HCT116 (cell line): ENCODE measurements at places on chromosomes 12 and 14.

- no peak for DNase-seq
Observed at GRCh38 chr12:227923-228845, 14.2 kb upstream of the SLC6A12 start.

DNA sequence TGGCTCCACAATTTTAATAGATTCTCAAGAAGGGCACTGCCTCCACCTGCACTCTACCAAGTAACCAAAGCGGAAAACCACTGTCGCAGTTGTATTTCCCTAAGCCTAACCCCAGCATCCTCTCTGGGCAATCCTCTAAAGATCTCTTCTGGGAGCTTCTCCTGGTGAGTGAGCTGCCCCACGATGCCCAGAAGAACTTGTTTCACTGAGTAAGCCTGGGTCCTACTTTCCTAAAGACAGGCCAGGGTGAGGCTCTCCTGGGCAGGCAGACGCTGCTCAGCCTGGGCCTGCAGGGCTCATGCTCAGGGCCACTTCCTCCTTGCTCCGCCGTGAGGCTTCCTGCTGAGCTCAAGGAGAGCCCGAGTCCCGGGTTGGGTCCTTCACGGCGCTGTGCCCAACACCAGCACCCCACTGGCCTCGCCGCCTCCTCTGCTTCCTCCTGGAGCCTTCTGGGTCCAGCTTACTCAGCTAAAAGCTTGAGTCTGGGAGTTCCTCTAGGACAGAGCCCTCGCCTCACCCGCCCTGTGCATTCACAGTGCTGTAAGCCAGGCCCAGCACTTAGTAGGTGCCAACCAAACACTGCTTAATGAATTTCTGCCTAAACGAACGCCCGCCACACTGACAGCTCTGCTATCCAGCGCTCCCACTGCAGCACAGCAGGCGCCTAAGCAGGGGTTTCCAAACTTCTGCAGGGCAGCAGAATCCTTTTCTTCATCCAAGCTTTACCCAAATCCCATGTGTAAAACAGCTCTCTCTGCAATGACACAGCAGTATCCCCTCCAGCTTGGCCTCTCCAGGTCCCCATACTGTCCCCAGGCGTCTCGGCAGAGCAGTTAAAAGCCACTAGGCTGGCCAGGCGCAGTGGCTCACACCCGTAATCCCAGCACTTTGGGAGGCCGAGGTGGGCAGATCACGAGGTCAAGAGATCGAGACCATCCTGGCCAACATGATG lies 5.7 kb downstream of the RAB35 start:
- DNase-seq, result no peak

DNA sequence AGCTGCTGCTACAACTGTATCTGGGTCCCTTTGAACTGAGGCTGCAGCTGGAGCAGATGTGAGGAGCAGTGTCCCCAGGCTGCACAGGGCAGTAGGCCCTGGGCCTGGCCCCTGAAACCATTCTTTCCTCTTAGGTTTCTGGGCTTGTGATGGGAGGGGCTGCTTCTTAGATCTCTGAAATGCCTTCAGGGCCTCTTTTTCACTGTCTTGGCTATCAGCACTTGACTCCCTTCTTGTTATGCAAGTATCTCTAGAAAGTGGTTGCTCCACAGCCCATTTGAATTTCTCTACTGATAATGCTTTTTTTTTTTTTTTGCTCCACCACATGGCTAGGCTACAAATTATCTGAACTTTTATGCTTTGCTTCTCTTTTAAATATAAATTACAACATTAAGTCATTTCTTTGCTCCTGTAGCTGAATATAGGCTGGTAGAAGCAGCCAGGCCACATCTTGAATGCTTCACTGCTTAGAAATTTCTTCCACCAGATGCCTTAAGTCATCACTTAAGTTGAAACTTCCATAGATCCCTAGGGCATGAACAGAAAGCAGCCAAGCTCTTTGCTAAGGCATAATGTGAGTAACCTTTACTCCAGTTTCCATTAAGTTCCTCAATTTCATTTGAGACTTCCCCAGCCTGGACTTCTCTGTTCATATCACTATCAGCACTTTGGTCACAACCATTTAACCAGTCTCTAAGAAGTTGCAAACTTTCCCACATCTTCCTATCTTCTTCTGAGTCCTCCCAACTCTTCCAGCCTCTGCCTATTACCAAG lies 41.1 kb downstream of the ACSM4 start:
- no peak for DNase-seq

DNA sequence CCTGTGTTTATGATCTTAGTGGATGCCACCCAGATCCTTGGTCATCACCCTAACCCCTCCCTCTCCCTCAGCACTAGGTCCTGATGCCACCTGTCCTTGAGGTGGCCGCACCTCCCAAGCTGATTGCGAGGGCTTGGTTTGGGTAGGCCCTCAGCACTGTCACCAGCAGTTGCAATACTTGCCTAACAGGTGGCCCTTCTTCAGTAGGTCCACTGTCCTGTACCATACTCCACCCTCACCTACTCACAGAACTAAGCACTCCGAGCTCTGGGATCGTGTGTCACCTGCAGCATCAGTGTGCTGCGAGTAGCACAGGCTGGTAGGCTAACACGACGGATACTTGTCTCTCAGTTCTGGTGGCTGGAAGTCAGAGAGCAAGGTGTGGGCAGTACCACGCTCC lies 14.0 kb upstream of the SERPINA12 start:
- no peak for DNase-seq

- DNase-seq, result no peak
Observed at GRCh38 chr12:25959071-25959961, 834 bp downstream of the RASSF8 start.

DNA sequence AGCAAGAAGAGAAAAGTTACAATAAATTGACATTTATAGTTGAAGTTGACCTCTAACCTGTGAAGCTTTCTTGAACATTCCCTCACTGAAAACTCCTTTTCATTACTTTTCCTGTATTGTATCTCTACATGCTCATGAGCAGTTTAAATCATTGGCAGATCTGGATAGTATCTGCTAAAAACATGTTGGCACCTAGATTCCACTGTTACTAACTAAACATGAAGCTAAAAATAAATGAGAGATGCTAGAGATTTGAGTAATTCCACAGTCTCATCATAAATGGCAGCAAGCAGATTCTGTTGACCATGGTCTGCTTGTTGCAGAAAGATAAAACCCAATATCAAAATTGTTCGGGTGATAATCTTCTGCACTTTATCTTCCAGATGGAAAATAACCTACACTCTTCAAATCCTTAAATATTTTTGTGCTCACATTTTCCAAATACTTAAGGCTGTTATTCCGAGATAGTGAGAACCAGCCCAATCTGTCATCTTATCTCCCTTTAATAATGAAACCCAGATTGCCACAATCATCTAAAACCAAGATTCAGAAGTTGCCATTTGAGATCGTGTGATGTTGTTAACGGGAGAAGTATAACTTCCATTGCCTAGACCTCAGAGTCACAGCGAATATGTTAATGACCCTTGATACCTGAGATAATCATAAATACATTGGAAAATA lies 171.0 kb upstream of the DAAM1 start:
- DNase-seq, result no peak

- no peak for DNase-seq
Observed at GRCh38 chr14:22814941-22815713, at the start of gene SLC7A7. Gene SLC7A7, minus strand, starts transcription at chr14:22815435. Its CDS starts 2,037 bp downstream, at chr14:22813398.
